ENCODE measurements at places on chromosomes 6 and 20. TPM values are rescaled to one million over a fixed set of nuclear protein-coding genes. Genes with fewer than 3 reads are reported as not detected.
A peak's percentile ranks its signal among the peaks of the same experiment; 100 is the strongest.

- no peaks in the 10 kb centered on the region for H3K36me3 ChIP-seq
- H3K27ac ChIP-seq, result peak overlapping the region; percentile 43
These were observed 53.3 kb downstream of the SLC22A23 start for GRCh38 chr6:3403238-3404173.

- no peaks in the 10 kb centered on the region for H3K27me3 ChIP-seq
- H3K36me3 ChIP-seq, result no peaks in the 10 kb centered on the region
- no peak overlapping the region for H3K4me3 ChIP-seq
These were observed 25.1 kb downstream of the FKBP1C start for GRCh38 chr6:63236398-63236817.

DNA sequence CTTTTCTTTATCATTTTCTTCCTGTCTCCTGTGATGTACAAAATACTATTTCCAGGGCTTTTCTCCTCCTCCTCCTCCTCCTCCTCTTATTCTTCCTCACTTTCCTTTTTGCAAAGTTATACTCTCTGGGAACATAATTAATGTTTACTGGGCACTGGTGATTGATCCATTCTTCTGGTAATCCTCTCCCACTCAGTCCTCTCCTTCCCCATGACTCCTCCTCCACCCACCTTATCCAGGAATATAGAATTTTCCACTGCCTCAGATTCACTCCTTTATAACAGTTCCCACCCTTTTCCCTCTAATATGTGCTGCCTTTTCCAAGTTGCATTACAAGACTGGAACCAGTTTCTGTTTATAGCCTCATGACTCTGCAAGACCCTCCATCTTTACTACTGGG lies 62.5 kb upstream of the IYD start:
- H3K36me3 ChIP-seq, result no peaks in the 10 kb centered on the region
- no peak for DNase-seq
- H3K4me1 ChIP-seq, result peaks cover 12% of the 10 kb centered on the region
- H3K27me3 ChIP-seq, result no peaks in the 10 kb centered on the region

GRCh38 chr6:45681860-45682511 lies 304.3 kb upstream of the SUPT3H start:
- peaks cover 14% of the 10 kb centered on the region for H3K4me1 ChIP-seq
- no peaks in the 10 kb centered on the region for H3K36me3 ChIP-seq
- peak; percentile 23 for DNase-seq
- H3K27ac ChIP-seq, result no peak overlapping the region
- H3K27me3 ChIP-seq, result peaks cover 3% of the 10 kb centered on the region
- H3K4me3 ChIP-seq, result no peak overlapping the region

DNA sequence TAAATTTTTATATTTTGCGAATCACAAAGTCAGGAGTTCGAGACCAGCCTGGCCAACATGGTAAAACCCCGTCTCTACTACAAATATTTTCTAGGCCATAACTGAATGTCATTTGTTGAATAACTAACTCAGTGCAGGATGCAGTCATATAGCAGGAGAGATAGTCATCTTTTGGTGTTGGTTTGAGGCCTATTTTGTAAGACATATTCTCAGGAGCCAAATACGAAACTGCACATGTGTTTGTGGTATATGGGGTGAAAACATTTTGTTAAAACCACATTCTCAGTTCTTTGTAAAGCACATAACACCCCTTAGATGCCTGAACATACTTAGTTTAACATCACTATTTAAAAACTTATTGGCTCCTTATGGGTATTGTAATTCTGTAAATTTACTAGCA lies 4.7 kb upstream of the ENPP5 start:
- H3K4me1 ChIP-seq, result peaks cover 2% of the 10 kb centered on the region
- no peaks in the 10 kb centered on the region for H3K27me3 ChIP-seq
- DNase-seq, result no peak
- no peak overlapping the region for H3K27ac ChIP-seq

GRCh38 chr6:163878698-163879097 lies 464.2 kb downstream of the QKI start:
- H3K36me3 ChIP-seq, result no peaks in the 10 kb centered on the region
- no peak for DNase-seq
- no peaks in the 10 kb centered on the region for H3K4me1 ChIP-seq
- H3K27me3 ChIP-seq, result no peaks in the 10 kb centered on the region

DNA sequence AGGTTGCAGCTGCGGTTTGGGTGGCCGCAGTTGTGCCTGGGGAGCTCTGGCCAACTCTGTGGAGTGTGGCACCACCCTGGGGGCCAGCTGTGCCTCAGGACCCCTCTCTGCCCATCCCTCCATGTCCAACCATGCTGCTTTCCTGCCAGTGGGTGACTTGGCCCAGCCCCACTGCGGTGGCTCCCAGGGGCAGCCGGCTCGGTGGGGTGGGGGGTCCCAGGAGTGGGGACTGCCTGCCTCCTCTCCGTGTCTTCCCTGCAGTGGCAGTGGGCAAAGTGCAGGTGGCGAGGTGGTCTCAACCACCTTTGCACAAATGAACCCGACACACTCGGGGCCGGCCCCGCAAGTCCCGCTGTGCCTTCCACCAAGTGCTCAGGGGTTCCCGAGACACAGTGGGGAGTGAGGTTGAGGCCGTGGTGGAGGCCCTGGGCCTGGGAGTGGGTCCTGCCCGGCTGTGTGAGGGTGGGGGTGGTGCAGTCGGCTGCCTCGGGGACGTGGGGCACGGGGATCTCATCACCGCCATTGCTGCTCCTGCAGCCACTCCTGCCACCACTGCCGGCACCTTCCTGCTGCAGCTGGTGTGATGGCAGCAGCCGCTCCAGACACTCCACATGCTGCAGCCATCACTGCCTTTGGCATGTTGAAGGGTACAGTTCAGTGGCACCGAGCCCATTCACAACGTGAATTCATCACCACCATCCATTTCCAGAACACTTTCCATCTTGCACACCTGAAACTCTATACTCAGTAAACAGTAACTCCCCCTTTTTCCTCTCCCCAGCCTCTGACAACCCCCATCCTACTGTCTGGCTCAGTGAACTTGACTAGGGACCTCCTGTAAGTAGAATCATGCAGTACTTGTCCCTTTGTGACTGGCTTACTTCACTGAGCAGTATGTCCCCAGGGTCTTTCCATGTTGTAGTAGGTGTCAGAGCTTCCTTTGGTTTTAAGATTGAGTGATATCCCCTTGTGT lies 10.7 kb upstream of the SLCO4A1 start:
- H3K4me1 ChIP-seq, result no peaks in the 10 kb centered on the region
- no peak for DNase-seq
- no peaks in the 10 kb centered on the region for H3K36me3 ChIP-seq
- H3K4me3 ChIP-seq, result no peak overlapping the region

- no peaks in the 10 kb centered on the region for H3K4me1 ChIP-seq
- peak overlapping the region; percentile 29 for H3K27ac ChIP-seq
- DNase-seq, result no peak
- H3K27me3 ChIP-seq, result peaks cover 5% of the 10 kb centered on the region
- no peaks in the 10 kb centered on the region for H3K36me3 ChIP-seq
- H3K4me3 ChIP-seq, result no peak overlapping the region
These were observed 64.9 kb downstream of the YTHDF1 start for GRCh38 chr20:63150911-63151531.

DNA sequence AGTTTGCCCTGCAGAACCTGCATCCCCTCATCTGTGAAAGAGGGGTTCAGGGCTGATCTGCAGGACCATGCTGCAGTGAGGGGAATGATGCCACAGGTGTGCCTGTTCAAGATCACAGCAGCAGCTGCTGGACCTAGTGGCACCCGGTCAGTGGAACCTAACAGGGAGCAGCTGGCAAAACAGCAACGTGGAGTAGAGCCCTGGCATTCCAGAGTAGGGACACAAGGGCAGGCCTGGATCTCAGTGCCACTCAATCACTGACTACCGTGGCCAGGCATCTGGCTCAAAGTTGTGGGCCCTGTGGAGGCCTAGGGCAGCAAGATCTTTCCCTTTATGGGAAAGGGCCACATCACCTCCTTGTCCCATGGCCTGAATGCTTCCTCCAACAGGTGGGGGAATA lies 62.2 kb downstream of the INSM1 start:
- H3K27me3 ChIP-seq, result no peaks in the 10 kb centered on the region
- H3K36me3 ChIP-seq, result no peaks in the 10 kb centered on the region
- DNase-seq, result no peak
- H3K4me1 ChIP-seq, result no peaks in the 10 kb centered on the region
- no peak overlapping the region for H3K27ac ChIP-seq
- H3K4me3 ChIP-seq, result no peak overlapping the region

DNA sequence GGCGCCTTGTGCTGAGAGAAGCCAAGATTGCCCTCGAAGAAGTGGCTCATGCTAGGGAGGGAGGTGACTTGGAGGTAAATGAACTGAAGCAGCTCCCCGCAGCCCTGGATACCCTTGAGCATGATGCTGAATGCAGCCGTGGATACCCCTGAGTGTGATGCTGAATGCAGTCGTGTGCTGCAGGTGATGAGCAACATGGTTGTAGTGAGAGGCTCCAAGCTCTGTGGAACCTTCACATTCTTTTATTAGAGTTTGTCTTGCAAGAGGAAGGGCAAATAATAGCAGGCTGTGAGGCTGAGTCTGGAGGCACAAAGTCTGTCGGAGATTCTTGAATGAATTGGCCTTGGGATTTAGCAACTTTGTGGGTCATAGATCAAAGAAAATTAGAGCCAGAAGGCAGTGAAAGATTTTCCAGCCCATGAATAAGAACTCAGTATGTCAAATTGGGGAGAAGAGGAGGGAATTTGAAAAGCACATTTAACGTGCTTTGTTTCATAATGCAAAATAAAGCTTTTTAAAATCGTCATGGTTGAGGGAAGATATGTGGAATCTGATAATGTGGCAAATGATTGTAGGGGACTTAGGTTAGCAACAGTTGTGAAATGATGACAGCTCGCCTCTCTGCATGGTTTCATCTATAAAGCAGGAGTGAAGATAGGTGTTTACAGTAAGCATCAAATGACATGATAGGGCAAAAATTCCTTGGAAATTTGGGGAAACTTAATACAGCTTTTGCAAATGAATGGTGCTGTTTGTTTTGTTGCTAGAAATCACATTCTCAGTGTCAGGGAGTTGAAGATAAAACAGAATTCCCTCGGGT lies 120.1 kb upstream of the TIAM2 start:
- no peak overlapping the region for H3K4me3 ChIP-seq
- H3K27me3 ChIP-seq, result no peaks in the 10 kb centered on the region
- H3K36me3 ChIP-seq, result no peaks in the 10 kb centered on the region
- DNase-seq, result no peak
- no peak overlapping the region for H3K27ac ChIP-seq

DNA sequence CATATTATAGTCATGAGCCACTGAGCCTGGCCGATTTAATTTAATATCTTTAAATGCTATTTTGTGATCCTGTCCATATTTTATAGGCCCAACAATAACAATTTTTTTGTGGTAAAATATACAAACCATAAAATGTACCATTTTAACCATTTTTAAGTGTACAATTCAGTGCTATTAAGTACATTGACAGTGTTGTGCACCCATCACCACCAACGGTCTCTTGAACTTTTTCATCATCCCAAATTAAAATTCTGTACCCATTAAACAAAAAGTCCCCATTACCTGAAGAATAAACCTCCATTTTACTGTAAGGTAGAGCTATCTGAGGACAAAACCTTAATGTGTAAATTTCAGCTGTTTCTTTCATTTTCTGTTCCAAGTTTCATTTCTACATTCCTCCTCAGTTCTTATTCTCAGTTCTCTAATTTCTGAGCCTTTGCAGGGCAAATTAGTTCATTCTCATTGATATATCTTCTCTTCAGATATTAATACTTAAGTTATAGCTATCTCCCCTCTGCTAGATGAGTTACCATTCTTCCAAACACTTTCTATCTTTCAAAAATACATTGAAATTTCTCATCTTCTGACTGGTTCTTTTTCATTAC lies 10.3 kb downstream of the MTO1 start:
- H3K4me1 ChIP-seq, result no peaks in the 10 kb centered on the region
- H3K27me3 ChIP-seq, result no peaks in the 10 kb centered on the region
- H3K36me3 ChIP-seq, result peaks cover 100% of the 10 kb centered on the region
- DNase-seq, result no peak

GRCh38 chr6:106730264-106730663 lies 100.9 kb downstream of the QRSL1 start:
- H3K4me1 ChIP-seq, result no peaks in the 10 kb centered on the region
- no peak overlapping the region for H3K27ac ChIP-seq
- no peaks in the 10 kb centered on the region for H3K36me3 ChIP-seq
- no peaks in the 10 kb centered on the region for H3K27me3 ChIP-seq

DNA sequence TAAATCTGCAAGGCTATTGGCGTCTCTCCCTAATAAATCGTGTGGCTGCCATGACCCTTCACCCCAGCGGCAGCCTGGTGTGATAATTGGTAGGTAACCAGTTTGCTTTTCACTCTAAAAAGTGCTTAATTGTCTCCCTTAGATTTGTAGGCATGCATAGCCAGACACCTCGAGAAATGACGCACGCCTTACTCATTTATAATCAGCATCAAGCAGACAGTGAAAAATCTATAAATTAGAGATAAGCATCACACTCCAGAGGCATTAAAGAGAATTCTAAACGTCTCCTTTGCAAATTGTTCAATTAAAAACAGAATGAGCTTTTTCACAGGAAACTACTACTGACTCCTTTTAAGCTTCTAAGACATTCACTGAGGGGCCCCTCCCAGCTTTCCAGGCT lies 110.2 kb upstream of the RPS6KA2 start:
- no peaks in the 10 kb centered on the region for H3K4me1 ChIP-seq
- H3K27me3 ChIP-seq, result no peaks in the 10 kb centered on the region
- no peaks in the 10 kb centered on the region for H3K36me3 ChIP-seq
- DNase-seq, result no peak
- H3K4me3 ChIP-seq, result no peak overlapping the region
- H3K27ac ChIP-seq, result no peak overlapping the region

GRCh38 chr6:133892813-133893691 lies 4.1 kb downstream of the TCF21 start:
- peaks cover 5% of the 10 kb centered on the region for H3K4me1 ChIP-seq
- peak overlapping the region; percentile 41 for H3K27ac ChIP-seq
- DNase-seq, result no peak
- H3K27me3 ChIP-seq, result peaks cover 100% of the 10 kb centered on the region
- H3K36me3 ChIP-seq, result no peaks in the 10 kb centered on the region

DNA sequence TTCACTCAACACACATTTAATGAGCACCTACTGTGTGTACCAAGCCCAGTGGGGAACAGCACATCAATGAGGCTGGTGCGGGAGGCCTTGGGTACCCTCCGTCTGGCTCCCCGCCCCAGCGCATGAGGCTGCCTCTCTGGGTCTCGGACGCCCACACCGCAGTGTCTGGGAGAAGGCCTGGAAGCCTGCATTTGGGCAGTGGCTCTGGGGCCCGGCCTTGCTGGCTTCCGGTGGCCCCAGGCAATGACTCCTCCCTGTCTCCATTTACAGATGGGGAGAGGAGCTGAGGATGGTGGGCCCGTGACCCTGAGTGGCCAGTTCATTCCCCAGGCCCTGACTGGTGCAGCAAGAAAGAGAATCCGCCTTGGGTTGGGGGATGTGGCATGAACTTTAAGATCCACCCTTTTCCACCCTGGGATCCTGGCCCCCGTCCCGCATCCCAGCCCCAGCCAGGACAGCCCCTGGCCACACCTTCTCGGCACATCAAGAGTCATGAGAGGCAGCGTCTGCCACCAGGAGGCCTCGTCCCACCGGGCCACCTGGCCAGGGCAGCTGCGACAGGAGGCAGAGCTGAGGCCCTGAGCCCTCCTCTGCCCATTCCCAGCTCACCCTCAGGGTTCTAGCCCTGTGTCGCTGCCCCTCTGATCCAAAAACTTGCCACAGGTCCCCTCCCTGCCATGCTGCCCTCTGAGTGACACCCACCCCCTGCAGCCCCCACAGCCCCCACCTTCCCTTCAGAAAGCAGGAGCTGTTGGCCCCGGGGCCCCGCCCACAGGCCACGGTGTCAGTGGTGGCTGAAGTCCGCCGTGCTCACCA lies 17.5 kb upstream of the MRGBP start:
- H3K27me3 ChIP-seq, result peaks cover 79% of the 10 kb centered on the region
- H3K27ac ChIP-seq, result no peak overlapping the region
- no peaks in the 10 kb centered on the region for H3K36me3 ChIP-seq

The PRDM13 gene
- total RNA-seq, result not detected

The TRAPPC3L gene
- total RNA-seq, result not detected

The CABLES2 gene
- total RNA-seq, result 2.0 TPM

The PIGU gene
- total RNA-seq, result 27.1 TPM
